Calu3 (cell line): ENCODE measurements at places on chromosomes 1 and 21.

- no peak overlapping the region for H3K4me3 ChIP-seq
- no peaks in the 10 kb centered on the region for H3K36me3 ChIP-seq
- H3K27ac ChIP-seq, result no peak overlapping the region
- H3K27me3 ChIP-seq, result no peaks in the 10 kb centered on the region
- DNase-seq, result no peak
Observed at GRCh38 chr21:18771845-18772380, 368.3 kb upstream of the TMPRSS15 start.

DNA sequence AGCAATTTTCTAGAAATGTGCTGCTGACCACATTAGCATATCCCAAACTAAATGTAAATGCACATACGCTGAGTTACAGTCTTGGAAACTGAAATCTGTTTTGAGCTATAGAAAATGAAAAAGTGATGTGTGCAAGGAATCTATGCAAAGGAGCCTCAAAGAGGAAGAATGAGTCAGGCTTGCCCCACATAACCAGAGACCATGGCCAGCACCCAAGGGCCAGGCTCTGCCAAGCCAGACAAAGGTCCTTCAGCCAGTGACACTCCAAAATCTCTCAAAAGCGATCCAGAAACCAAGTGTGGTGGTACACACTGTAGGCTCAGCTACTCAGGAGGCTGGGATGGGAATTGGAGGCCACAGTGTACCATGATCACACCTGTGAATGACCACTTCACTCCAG is 195.2 kb downstream of the TOMM20 start:
- no peak overlapping the region for H3K27ac ChIP-seq
- H3K27me3 ChIP-seq, result no peaks in the 10 kb centered on the region
- H3K36me3 ChIP-seq, result no peaks in the 10 kb centered on the region
- peaks cover 15% of the 10 kb centered on the region for H3K4me1 ChIP-seq

DNA sequence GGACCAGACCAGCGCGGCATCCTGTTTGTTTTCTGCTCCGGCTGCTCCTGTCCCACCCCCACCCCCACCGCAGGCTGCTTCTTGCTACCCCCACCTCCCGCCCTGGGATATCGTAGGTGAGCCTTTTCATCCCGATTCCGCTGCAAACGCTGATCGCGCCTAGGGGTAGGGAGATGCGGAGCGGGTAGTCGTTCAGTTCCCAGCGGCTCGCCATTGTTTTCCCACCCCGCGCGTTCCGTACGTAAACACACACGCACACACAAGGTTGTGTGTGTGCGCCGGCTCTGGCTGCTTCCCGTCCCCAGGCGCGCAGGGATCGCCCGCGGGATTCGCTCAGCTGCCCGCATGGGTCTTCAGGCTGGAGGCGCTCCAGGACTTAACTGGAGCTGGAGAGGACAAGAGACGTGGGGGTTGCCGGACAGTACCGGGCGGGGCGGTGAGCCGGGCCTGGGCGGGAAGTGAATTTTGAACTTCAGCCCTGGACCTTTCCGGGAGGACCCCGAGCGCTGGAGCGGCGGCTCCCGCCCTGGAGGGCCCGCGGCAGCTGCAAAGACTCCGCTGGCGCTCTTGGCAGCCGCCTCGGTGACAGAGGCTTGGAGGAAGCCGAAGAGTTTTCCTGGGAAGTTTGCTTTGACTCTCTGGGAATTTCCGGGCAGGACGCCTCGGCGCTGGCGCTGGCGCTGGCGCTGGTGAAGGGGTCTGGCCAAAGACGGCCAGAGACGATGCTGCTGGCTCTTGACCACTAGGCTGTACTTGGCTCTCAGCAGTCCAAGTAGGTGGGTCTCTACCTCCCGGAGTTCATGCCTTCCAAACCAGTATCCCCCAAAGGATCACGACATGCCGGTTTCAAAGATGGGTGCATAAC is 1.6 kb downstream of the SOX13 start:
- DNase-seq, result peak; percentile 58
- peak overlapping the region; percentile 23 for H3K27ac ChIP-seq
- H3K27me3 ChIP-seq, result no peaks in the 10 kb centered on the region
- peaks cover 26% of the 10 kb centered on the region for H3K36me3 ChIP-seq

DNA sequence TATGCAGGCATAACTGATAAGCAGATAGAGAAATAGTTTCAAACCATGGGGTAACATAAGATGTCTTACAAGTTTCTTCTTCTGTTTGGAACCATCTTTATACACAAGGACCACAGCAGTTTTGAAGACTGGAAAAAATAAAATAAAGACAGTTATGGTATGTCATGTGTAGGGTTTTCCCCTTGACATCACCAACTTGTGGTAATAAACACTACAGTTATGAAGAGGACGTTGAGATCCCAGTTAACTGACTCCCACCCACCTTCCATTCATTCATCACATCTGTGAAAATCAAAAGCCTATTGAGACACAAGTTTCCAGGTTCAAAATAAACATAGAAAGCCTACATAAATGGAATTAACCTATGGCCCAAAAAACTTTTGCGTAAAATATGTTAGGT is 92.5 kb upstream of the KRTAP19-8 start:
- no peaks in the 10 kb centered on the region for H3K4me1 ChIP-seq
- no peak overlapping the region for H3K4me3 ChIP-seq
- H3K27me3 ChIP-seq, result no peaks in the 10 kb centered on the region
- no peak for DNase-seq
- no peak overlapping the region for H3K27ac ChIP-seq

- no peaks in the 10 kb centered on the region for H3K36me3 ChIP-seq
- H3K27ac ChIP-seq, result no peak overlapping the region
- H3K4me1 ChIP-seq, result peaks cover 14% of the 10 kb centered on the region
- no peak for DNase-seq
Observed at GRCh38 chr1:174358344-174358743, 89.4 kb upstream of the GPR52 start.

DNA sequence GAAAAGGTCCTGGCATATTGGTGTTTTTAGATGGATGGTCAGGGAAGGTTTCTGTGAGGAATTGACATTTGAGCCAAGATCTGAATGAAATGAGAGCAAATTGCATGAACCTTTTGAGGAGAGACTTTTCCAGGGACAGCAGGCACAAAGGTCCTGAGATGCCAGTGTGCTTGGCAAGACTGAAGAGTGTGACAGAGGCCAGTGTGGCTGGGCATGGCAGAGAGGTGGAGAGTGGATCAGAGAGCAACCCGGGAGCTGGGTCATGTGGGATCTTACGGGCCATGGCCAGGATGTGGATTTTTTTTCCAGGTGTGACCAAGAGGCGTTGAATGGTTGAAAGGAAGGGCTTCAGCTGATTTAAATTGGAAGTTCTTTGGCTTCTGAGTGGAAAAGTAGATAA is 3.4 kb downstream of the SCCPDH start:
- peaks cover 45% of the 10 kb centered on the region for H3K4me1 ChIP-seq
- no peak for DNase-seq
- peaks cover 28% of the 10 kb centered on the region for H3K36me3 ChIP-seq
- H3K27me3 ChIP-seq, result no peaks in the 10 kb centered on the region
- no peak overlapping the region for H3K4me3 ChIP-seq
- peak overlapping the region; percentile 25 for H3K27ac ChIP-seq

DNA sequence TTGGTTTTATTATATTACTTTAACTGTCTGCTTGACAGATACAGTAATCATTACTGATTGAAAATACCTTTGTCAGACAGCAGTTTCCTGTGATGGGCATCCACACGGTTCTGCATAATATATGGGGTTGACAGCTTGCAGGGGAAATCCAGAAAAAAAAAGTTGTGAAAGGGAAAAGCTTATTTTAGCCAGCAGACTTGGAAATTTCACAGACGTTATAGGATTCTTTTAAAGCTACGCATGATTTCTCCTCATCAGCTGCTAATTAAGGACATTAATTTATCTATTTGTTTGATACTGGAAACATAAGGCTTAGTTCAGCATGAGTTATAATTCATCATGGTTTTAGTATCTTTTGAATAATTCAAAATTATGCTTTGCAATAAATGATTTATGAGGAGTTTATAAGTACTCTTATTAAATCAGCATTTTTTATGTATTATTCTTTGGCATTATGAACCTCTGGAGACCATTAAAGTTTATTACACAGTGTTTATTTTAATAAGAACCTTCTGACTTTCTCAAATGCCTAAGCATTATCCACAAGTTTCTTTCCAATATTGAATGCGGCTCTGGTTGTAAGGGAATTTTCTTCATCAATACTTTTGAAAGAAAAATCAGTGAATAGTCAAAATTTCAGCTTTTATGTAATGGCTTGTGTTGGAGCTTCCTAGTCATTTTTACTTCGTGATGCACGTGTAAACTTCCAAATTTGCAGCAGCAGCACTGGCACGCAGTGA is 235.3 kb upstream of the KCNK2 start:
- H3K4me1 ChIP-seq, result no peaks in the 10 kb centered on the region
- H3K4me3 ChIP-seq, result no peak overlapping the region
- no peaks in the 10 kb centered on the region for H3K27me3 ChIP-seq

GRCh38 chr1:48853006-48853405 is 76.3 kb upstream of the BEND5 start:
- no peak overlapping the region for H3K4me3 ChIP-seq
- no peaks in the 10 kb centered on the region for H3K36me3 ChIP-seq
- no peak for DNase-seq

DNA sequence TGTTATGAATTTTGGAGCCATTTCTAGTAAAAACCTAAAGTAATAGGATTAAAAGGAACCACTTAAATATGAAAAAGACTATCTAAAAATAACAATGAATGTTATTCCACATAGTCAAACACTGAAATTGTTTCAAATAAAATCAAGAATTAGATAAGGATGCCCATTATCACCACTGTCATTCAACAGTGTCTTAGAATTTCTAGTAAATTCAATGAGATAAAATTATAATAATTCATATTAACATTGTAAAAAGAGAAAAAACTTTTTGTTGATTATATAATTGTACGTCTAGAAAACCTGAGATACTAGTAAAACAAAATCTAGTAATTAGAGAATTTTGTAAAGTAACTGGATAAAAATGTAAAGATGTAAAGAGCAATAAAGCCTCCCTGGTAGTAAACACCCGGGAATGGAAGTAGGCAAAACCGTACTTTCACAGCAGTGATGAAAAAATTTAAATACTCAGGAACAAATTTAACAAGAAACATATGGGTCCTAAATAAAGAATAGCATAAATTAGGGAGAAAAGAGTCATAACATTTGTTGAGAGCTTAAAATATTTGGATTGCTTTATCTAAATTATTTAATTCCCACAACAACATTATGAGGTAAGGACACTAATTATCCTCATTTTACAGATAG is 56.4 kb downstream of the LBR start:
- H3K36me3 ChIP-seq, result no peaks in the 10 kb centered on the region
- no peaks in the 10 kb centered on the region for H3K27me3 ChIP-seq
- no peak overlapping the region for H3K27ac ChIP-seq
- no peak for DNase-seq
- H3K4me1 ChIP-seq, result no peaks in the 10 kb centered on the region

GRCh38 chr1:6494627-6495026 is 3.2 kb upstream of the PLEKHG5 start:
- no peak overlapping the region for H3K4me3 ChIP-seq
- peaks cover 54% of the 10 kb centered on the region for H3K27me3 ChIP-seq
- H3K4me1 ChIP-seq, result peaks cover 10% of the 10 kb centered on the region
- peak overlapping the region; percentile 17 for H3K27ac ChIP-seq

- no peak overlapping the region for H3K4me3 ChIP-seq
- H3K27me3 ChIP-seq, result no peaks in the 10 kb centered on the region
- peaks cover 13% of the 10 kb centered on the region for H3K4me1 ChIP-seq
Observed at GRCh38 chr1:65250826-65251225, 58.5 kb upstream of the DNAJC6 start.

DNA sequence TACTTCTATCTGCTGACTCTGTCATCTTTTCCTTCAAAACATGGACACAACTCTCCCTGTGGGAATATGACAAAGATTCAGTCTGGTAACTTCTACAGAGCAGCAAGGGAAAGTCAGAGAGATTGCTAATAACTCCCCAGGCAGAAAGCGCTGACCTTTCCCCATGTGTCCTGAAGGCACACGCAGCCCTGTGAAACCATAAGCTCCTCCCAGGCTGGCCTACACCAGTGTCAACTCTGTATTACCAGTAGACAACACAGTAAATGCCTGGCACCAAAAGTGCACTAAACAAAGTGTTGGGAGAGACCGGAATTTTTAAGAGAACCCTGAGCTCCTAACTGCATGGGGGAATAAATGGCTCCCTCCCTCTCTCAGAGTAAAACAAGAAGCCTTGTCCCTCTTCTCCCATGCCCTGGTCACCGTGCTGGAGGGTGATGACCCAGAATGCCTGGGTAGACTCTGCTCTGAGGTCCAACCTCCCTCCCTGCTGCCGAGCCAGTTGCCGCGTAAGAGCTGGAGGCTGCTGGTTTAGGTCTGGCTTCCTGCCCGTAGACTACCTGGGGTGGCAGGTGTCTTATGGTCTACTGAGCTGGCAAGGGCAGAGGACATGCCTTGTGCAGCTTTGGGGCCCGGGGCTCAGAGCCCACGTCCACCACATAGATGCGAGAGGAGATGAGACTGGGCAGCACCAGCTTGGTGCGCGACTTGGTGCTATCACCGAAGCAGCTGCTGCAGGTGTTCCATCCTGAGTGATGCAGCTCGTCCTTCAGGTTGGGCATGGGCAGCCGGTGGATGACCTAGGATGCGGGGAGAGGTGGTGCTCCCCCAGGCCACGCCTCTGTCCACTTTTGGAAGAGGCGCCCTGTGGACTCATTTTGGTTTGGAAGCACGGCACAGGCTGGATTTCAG is 3.9 kb downstream of the SELENBP1 start:
- no peak overlapping the region for H3K27ac ChIP-seq
- DNase-seq, result no peak
- peaks cover 33% of the 10 kb centered on the region for H3K4me1 ChIP-seq
- H3K4me3 ChIP-seq, result no peak overlapping the region

DNA sequence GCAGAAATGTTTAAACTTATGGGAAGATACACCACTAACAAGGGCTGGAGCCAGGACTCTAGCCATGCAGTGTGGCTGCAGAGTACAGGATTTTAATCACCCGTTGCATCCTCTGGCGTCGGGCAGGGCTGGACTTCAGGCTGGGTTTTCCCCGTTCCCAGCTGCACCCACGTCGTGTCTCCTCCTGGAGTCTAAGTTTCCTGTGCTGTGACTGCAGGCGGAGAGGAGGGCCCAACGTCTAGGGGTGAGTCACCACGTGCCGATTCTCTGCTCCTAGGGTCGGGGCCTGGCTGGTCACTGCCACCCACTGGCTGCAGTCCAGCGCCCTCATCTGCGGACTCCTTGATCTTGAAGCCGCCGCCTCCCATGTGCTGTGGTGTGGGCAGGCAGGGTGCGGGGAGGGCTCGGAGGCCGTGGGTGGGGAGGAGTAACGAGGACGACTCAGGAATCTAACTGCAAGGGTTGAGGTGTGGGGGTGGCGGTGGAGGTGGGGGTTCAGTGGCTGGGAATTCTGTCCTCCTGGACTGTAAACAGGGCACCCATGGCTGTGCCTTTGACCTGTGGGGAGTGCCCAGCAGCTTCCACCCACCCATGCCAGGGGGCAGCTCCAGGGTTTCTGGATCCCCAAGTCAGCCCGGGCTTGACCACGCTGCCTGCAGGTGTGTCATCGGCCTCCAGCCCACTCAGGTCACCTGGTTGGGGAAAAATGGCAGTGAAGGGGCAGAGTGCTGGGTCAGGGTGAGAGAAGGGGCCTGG is 77.8 kb downstream of the ALPL start:
- DNase-seq, result peak; percentile 80
- peak overlapping the region; percentile 42 for H3K27ac ChIP-seq
- H3K27me3 ChIP-seq, result peaks cover 7% of the 10 kb centered on the region
- H3K36me3 ChIP-seq, result peaks cover 5% of the 10 kb centered on the region
